CMK (cell line): ENCODE measurements at places on chromosomes 6 and 20.

GRCh38 chr6:136920216-136920615 lies 1.9 kb upstream of the SLC35D3 start:
- no peak for DNase-seq

GRCh38 chr20:59560588-59561227 lies 43.6 kb upstream of the PHACTR3 start:
- DNase-seq, result peak; percentile 17

- no peak for DNase-seq
These were observed 595 bp upstream of the SRF start for GRCh38 chr6:43170417-43170930.

DNA sequence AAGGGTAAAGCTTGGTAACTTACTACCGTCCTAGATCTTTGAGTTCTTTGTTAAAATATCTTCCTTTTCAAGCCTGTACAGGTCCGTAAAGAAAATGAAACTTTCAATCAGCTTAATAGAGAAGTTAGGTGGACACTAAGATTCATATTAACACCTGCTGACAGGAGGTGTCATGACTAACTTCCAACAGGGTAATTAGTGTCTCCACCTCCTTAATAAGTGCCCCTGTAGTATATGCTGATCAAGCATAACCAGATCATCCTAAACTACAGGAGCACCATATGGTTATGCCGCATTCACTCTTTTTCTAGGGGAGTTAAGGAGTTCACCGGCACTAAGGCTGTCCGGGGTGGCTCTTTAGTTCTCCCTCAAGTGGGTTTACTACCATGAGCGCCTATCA lies 23.9 kb upstream of the RALGAPA2 start:
- no peak for DNase-seq

DNA sequence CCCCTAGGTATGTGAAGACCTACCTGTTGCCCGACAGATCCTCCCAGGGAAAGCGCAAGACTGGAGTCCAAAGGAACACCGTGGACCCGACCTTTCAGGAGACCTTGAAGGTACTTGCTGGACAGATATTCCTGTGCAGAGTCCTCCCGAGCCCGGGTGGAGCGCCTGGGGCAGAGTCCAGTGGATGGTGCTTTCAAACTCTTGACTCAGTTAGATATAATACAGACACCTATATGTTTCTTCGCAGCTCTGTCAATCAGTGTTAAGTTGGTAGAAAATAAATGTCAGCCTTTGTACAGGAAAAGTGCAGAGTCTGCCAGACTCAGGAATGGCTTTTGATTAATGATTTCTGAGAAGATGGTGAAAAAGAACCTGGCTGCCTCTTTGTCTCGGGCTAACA lies 67.2 kb downstream of the EZR start:
- DNase-seq, result no peak

DNA sequence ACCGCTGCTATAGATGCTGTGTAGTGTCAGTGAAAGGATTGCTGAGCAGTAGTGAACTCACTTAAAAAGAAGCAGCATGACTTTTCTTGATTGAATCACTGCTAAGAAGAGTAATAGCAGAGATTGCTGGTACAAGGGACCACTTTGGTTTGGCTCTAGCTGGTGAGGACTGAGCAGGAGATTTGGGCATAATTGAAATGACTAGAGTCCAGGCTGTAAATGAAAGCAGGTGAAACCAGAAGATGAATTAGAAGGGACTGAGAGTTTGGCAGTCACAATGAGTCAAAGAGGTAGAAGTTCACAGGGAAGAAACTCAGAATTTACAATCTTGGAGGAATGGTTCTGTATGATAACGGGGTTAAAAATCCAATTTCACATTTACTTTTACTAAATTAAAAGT lies 19.1 kb upstream of the REV3L start:
- DNase-seq, result no peak

DNA sequence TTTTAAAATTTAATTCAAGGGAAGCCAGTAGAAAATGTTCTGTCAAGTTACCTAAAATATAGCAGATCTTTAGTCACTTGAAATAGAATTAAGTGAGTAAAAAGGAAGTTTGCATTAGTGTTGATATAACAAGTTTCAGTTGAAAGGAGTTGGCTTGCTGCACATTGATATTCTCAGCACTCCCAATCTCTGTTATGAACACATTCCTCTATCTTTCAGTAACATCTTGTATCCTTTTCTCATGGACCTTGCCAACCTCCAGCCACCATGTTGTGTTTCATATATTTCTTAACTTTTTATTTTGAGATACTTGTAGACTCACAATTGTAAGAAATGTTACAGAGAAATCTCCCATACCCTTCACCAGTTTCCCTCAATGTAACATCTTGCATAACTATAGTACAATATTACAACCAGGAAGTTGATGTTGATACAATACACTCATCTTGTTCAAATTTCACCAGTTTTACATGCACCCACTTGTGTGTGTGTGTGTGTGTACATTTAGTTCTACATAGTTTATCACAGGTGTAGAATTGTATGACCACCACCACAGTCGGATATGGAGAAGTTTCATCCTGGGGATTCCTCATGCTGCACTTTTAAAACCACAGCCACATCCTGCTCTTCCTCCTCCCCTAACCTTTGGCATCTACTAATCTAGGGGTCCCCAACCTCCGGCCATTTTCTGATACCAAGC lies 20.2 kb upstream of the PAQR8 start:
- peak; percentile 39 for DNase-seq

DNA sequence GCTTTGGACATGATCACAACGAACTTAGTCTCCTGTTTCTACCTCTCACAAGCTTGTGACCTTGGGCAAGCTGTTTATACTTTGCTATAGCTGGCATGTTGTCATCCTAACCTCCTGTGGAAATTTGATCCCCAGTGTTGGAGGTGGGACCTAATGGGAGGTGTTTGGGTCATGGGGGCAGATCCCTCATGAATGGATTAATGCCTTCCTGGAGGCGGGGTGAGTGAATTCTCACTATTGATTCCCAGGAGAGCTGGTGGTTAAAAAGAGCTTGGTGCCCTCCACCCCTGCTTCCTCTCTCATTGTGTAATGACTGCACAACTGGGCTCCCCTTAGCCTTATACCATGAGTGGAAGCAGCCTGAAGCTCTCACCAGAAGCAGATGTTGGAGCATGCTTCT lies 228.9 kb downstream of the HIVEP2 start:
- no peak for DNase-seq

GRCh38 chr20:51456511-51457509 lies 85.7 kb downstream of the NFATC2 start:
- DNase-seq, result no peak

- DNase-seq, result no peak
These were observed 189.1 kb downstream of the BMP2 start for GRCh38 chr20:6956574-6956973.

DNA sequence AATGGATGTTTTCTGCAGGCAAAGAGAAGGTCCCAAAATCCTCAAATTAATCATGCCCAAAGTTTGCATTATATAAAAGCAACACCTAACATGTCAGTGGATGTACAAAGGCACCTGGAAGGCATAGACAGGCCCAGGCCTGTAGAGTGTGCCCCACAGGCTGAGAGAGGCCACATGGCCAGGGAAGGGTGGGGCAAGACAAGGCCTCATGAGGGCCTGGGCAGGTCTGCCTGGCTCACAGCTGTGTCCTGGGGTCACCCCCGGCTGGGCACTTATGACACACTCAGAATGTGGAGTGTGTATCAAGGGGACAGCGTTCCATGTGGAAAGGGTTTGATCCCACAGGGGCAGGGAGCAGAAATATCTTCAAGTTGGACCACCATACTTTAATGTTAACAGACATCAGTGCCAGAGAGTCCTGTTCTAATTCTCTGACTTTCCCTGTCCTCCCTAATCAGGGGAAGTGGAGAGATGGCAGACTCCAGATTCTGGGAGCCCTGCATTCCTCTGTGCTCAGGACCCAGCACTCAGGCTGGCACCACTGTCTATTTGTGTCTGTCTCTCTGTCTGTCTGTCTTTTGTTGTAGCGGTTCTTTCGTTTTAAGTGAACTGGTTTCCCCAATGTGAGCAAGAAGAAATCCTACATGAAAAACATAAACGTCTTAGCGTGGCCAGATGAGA lies 178.3 kb upstream of the FOXA2 start:
- no peak for DNase-seq

GRCh38 chr6:148704400-148705246 lies 42.2 kb upstream of the UST start:
- no peak for DNase-seq

DNA sequence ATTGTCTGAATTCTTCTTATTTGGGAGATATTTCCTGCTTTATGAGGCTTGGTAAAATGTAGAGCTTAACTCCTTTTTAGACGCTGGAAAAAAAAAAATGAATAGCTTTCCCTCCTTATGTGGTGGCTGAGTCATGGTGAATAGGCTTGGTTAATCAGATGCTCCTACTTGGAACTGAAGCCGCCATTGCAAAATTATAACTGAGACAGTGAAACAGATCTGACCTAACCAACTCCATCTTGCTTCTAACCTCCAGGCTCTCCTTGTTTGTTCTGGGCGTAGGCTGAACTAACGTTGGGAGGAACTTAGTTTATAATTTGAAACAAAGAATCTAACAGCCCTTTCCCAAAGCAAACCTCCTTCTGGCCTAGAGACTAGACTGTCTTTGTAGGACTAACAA lies 43.2 kb upstream of the PLCB4 start:
- no peak for DNase-seq

- no peak for DNase-seq
These were observed 21.7 kb downstream of the CST9L start for GRCh38 chr20:23546435-23547144.

DNA sequence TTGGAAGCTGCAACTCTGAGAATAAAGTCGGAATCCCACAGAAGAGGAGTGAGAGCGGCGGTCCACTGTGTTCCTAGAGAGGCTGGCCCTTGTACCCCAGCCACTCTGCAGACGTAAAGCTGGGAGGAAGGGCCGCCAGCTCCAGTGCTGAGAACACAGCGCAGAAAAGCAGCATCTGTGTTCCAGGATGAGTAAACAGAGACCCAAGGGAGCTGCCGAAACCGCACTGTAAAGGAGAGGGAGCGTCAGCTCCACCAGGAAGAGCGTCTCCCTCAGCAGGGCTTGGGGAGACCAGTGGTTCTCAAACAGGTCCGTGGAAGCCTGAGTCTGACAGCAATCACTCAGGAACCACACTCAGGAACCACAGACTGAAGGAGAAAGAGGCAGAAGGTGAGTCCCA lies 134.0 kb downstream of the WDR27 start:
- no peak for DNase-seq

DNA sequence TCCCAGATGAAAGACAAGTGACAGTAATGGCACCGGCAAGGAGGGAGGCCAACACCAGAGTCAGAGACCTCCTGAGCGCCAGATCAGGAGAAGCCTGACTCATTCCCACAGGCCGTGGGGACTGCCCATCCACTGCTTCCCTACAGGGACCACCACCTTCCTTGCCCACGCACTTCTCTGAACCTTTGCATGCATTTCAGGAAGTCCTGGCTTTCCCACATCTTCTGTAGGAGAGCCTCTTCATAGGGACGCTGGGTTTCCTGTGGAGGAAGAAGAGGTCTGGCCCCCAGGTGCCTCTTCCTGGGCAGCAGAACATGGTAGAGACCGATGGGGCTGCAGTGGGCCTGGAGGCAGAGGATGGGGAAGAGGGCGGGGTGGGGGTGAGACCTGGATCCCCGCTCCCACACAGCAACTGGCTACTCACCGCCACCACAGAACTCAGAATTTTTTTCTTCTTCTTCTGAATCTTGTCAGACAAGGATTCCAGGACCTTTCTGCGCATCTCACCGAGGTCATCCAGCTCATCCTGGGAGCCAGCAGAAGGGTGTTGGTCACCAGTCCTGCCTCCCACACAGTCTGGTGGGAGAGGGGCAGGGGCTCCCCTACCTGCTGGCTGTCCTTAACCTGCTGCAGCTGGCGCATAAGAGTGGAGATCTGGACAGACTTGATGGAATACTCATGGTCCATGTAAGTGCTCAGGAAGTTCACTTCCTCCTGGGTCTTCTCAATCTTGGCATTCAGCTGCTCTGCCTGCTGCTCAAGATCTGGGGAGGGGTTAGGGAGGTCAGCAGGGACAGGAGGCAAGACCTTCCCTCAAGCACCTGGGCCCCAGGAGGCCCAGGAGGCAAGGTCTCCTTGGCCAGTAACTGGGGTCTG lies 13.7 kb downstream of the C20orf96 start:
- DNase-seq, result no peak

DNA sequence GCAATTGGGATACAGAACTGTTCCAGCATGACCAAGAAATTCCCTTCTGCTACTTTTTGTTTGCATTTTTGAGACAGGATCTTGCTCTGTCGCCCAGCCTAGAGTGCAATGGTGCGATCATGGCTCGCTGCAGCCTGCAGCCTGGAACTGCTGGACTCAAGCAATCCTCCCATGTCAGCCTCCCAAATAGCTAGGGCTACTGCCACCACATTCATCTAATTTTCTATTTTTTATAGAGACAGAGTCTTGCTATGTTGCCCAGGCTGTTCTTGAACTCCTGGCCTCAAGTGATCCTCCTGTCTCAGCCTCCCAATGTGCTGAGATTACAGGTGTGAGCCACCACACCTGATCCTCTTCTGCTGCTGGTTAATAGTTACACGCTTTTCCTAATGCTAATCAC lies 204.9 kb downstream of the SOX4 start:
- DNase-seq, result no peak

DNA sequence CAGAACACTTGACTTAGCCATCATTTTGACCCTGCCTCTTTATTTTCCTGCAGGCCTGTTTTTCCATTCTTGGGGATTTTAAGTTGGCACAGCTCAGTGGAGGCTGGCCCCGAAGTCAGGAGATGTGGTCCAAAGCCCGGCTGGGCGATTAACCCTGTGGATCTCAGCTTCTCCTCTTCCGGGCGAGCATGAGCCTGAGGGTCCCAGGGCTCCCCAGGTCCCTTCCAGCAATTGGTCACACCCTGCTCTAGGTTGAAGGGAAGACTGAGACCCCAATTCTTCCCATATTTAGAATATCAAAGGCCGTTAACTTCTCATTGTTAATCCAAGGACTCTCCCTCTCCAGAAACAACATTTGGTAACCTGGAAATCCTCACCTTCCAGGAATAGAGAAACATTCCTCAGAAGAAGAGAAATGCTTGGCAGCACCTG lies 2.3 kb downstream of the THBS2 start:
- DNase-seq, result no peak

DNA sequence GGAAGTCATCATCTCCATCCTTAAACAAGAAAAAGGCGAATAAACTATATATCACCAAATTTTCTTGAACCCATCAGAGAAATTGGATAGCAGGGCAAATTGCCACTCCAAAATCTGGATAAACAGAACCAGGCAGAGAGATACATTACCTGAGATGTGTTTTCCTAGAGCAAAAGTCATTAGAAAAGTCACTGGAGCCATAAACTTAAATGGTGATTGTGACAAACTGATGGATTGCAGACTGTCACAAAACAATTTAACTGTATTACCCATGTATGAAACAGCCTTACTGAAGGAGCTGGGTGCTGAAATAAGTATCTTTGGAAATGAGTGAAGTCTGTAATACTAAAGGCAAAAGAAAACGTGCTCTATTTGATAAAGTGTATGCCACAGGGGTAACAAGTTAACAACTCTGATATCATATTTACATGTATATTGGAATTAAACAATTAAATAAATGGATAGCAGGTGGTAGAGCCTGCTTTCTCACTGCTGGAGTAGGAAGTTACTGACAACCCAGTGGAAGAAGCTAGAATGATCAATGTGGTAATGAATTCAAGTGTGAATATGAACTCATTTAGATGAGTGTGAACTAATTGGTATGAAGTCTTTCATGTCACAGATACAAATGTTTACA lies 186.9 kb downstream of the LMBRD1 start:
- no peak for DNase-seq
